ENCODE measurements at places on chromosomes 3 and 15.

GRCh38 chr3:177672252-177672911 is 475.1 kb upstream of the TBL1XR1 start:
- DNase-seq = no peak

GRCh38 chr3:52196977-52197376 is 983 bp upstream of the ALAS1 start:
- no peak for DNase-seq

DNA sequence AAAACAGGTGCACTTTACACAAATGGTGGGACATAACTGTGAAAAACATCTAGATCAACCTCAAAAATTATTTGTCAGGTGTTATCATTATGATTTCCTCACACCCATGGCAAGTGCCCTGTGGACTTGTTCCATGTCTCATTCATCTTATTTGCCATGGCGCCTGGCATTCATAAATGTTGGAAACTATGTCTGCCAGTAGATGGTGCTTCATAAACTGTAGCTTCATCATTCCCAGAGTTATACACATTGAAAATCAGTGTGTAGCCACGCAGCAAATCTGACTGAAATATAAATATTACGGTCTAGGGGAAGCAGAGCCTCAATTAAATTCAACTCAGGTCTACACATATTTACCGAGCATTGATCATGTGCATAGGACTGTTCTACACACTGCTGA is 90.7 kb downstream of the IMPG2 start:
- peak; percentile 53 for DNase-seq

DNA sequence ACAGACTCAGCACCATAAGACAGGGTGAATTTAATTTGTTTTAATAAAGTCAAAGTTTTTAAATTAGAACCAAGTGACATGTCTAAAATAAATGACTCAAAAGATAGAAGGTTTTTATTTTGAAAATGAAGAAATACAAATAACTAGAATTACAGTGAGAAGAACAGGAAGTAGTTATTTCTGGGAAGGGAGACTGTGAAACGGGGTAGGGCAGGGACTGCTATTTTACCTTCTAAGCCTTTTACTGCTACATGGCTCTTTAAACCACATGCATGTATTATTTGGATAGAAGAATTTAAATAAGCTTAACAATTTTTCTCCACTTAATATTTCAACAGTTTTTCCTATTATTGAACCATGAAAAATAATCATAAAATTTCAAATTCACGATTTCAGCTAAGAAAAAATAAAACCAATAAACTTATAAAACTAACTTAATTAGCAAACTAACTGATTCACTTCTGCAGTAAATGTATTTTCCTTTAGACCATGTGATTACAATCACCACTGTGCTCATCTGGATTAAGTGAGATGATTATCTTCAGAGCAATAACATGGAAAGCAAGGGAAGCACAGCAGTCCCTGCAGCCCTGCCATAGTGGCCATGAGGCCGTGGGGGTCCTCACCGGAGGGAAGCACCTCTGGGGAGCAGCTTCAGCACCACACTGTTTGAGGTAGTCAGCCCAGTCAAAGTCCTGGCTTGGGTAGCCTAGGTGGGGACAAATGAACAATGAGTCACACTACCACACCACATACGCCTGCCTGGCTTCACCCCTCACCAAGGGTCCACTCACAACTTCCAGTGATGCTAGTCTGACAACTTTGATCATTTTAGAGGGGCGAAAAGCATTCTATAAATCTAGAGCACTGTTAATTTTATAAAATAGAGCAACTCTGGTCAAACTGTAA is 28.3 kb upstream of the STIMATE start:
- DNase-seq = no peak

DNA sequence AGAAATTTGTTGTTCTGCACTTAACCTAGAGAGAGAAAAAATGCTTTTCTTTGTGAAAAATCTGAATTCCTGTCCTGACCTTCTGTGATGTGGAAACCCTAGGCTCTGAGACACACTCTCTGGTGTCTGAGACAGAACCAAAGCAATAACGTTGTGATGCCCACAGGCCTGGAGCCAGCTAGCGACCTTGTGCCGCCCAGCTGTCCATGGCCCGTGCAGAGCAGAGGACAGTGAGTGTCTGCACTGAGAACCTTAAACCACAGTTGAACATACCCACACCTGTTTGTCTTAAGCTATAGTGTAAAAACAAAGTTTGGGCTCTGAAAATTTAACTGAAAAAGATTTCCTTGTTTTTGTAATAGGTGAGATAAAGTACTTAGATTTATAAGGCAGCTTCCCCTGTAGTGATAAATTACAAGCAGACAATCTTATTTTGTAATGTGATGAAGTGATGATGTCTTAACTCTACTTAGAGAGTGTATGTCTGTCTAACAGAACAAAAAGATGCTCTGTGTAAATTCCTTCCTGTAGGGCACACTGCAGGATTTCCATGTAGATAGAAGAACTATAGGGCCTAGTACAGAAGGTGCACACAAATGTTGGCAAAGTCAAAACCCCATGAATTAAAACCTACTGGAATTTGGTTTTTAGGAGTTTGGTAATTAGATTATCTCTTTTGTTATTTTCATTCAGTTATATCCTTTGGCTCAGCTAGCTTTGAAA is 62.7 kb downstream of the SNRK start:
- no peak for DNase-seq

GRCh38 chr15:67248011-67248505 is 6.4 kb downstream of the AAGAB start:
- DNase-seq = peak; percentile 61

- DNase-seq = peak; percentile 48
Observed at GRCh38 chr3:4601892-4602291, 108.7 kb downstream of the ITPR1 start.

DNA sequence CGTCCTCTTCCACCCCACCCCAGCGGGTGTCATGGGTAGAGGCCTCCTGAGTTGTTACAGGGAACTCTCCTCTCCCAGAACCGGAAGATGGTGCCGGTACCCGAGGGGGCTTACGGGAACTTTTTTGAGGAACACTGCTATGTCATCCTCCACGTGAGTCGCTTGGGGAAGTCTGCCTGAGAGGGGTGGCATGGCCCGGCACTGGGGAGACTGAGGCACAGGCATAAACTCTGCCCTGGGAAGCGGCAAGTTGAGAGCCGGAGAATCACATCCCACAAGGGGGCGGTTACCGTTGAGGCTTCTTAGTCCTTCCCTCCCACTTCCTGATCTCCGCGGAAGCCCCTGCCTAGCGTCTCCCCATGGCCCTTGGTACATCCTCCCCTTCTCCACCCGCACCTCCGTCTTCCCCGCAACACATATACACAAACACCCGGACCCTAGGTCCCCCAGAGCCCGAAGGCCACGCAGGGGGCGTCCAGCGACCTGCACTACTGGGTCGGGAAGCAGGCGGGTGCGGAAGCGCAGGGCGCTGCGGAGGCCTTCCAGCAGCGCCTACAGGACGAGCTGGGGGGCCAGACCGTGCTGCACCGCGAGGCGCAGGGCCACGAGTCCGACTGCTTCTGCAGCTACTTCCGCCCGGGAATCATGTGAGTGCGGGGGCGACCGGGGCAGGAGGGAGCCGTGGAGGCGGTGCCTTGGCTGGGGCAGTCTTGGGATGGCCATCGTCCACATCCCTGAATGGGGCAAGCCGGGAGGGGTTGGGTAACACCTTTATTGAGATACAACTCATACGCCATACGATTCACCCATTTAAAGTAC is 3.4 kb downstream of the VILL start:
- peak; percentile 92 for DNase-seq

GRCh38 chr3:143040261-143040879 is 39.0 kb downstream of the U2SURP start:
- DNase-seq = peak; percentile 64

GRCh38 chr3:15477951-15478639 is 43.4 kb downstream of the COLQ start:
- DNase-seq = no peak
